ENCODE measurements at places on chromosomes 13 and 19.

- DNase-seq = no peak
These were observed 110.3 kb downstream of the MIPEP start for GRCh38 chr13:23778879-23779278.

DNA sequence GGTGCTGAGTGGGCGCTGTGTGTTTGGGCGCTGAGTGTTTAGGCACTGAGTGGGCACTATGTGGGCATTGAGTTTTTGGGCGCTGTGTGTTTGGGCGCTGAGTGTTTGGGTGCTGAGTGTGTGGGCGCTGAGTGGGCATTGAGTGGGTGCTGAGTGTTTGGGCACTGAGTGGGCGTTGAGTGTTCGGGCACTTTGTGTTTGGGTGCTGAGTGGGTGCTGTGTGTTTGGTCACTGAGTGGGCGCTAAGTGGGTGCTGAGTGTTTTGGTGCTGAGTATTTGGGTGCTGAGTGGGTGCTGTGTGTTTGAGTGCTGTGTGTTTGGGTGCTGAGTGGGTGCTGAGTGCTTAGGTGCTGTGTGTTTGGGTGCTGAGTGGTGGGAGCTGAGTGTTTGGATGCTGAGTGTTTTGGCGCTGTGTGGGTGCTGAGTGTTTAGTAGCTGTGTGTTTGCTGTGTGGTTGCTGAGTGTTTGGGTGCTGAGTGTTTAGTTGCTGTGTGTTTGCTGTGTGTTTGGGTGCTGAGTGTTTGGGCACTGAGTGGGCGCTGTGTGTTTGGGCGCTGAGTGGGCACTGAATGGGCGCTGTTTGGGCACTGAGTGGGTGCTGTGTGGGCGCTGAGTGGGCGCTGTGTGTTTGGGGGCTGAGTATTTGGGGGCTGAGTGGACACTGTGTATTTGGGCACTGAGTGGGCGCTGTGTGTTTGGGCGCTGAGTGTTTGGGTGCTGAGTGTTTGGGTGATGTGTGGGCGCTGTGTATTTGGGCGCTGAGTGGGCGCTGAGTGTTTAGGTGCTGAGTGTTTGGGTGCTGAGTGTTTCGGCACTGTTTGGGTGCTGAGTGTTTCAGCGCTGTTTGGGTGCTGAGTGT is 47.2 kb upstream of the F7 start:
- no peak for DNase-seq

- DNase-seq = no peak
These were observed 213.3 kb upstream of the MIR17HG start for GRCh38 chr13:91133941-91134802.

DNA sequence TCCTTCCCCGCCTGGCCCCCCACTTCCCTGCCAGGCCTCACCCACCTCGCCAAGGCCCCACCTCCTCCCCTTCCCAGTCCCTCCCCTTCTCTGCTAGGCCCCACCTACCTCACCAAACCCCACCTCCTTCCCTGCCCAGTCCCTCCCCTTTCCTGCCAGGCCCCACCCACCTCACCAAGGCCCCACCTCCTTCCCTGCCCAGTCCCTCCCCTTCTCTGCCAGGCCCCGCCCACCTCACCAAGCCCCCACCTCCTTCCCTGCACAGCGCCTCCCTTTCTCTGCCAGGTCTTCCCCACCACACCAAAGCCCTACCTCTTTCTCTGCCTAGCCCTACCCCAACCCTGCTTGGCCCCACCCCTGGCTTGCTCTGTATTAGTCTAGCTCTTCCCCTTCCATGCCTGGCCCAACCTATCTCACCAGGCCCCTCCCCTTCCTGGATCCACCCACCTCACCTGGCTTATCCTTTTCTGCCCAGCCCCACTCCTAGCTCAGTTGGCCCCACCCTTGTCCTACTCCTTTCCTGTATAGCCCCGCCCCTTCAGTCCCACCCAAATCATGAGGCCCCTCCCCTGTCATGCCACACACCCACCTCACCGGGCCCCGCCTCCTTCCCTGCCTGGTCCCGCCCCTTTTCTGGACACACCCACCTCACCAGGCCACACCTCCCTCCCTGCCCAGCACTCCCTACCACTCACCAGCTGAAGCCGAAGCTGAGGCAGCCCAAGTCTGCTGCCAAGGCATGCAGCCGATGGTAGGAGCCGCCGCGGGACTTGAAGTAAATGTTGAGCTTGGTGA is 16.2 kb downstream of the CERS1 start:
- peak; percentile 48 for DNase-seq

GRCh38 chr13:34039678-34040077 is 221.7 kb downstream of the RFC3 start:
- DNase-seq = no peak

GRCh38 chr13:46134961-46135522 is 30.2 kb upstream of the CPB2 start:
- no peak for DNase-seq

GRCh38 chr13:38941353-38941945 is 49.2 kb downstream of the STOML3 start:
- DNase-seq = no peak

GRCh38 chr19:57655443-57655842 is 13.3 kb upstream of the ZSCAN4 start:
- DNase-seq = no peak

- DNase-seq = no peak
These were observed 318.8 kb downstream of the SHISA2 start for GRCh38 chr13:25733001-25733491.

GRCh38 chr19:48372904-48373303 is 8.7 kb downstream of the SYNGR4 start:
- DNase-seq = no peak

DNA sequence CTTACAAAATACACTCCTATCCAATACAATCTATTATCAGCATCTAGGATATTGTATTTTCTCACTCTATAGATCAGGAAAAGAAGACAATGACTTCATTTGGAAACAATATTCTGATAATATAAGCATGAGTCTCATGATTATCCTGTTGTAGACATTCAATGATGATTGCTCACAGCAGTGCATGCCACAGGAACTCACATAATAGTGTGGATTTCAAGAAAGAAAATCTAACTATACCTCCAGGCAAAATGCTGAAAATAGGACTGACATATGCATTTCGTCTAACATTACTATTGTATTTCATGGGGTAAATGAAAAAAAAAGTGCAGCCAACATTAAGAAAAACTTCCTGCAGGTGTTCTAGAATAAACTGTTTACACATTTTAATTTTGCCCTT is 122.6 kb downstream of the POSTN start:
- DNase-seq = no peak

DNA sequence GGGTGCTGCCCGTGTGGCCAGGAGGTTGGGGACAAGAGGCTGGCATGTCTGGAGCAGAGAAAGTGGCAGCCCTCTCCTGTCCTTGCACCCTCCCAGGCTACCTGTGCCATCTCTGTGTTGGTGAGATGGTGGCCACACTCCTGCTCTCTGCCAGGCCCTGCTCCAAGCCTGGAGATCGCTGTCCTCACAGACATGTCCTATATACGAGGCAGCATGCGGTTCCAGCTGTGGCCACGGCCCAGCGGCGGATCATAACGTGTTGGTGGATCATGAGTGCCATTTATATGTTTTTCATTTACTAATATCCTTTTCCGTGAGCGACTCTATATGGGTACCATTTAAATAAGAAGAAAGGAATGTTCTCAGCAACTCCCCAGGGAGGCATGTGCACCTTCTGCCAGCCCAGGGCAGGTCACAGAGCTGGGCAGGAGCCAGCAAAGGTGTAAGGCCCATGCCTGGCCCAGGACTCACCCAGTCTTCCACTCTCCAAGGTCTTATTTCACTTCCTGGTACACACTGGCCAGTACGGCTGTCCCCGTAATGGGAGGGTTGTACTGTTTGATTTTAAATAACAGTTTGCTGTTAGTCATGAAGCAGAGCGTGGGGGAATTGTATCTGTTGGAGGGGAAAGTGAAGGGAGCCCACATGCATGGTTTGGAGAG is 47.2 kb upstream of the LDLR start:
- no peak for DNase-seq

DNA sequence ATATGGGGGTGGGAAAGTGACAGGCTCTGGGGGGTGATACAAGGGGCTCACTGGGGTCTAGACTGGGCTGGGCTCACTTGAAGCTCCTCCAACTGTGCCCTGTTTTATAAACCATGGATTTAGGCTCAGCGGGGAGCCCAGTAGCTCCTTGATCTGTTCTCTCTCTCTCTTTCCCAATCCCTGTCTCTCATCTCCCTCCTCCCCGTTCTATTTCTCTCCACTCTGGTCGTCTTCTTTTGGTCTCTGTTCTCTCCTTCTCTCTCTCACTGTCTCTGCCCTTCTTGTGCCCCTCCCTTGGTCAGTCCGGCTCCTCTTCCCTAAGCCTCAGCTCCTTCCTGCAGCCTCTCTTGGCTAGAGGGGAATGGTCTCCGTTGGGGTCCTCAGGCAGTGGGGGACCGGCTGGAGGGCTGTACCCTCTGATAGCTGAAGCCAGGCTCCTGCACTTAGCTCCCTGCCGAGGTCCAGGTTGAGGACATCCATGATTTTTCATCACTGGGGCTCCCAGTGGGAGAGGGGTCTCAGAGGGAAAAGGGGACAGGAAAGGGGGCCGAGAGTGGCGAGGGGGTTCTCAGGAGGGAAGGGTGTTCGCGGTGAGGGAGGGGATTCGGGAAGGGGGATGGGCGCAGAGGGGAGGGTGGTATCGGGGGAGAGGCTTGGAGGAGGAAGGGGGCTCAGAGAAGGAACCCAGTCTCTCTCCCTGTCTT is 8.5 kb downstream of the UNC13A start:
- no peak for DNase-seq

- DNase-seq = no peak
These were observed 21.4 kb downstream of the LCP1 start for GRCh38 chr13:46160471-46161066.

- no peak for DNase-seq
These were observed 171.1 kb downstream of the KCTD12 start for GRCh38 chr13:76715075-76715474.

- no peak for DNase-seq
These were observed 143.9 kb upstream of the IPO5 start for GRCh38 chr13:97809576-97809975.

- DNase-seq = no peak
These were observed 1279.8 kb upstream of the PCDH9 start for GRCh38 chr13:68509734-68510621.

GRCh38 chr13:105904034-105904742 is 631.3 kb downstream of the EFNB2 start:
- DNase-seq = no peak

DNA sequence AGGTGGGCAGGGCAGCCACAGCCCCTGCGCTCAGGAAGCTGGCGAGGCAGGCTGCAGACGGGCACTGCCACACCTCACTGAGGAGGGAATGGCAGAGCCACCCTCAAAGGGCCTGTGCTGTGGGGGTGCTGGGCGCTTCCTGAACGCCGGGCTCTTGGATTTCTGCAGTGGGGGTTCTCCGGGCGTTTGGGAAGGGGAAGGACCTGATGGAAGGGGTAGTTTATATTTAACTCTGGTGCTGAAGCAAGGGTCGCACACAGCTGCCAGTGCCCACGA is 10.5 kb downstream of the GNA11 start:
- no peak for DNase-seq

DNA sequence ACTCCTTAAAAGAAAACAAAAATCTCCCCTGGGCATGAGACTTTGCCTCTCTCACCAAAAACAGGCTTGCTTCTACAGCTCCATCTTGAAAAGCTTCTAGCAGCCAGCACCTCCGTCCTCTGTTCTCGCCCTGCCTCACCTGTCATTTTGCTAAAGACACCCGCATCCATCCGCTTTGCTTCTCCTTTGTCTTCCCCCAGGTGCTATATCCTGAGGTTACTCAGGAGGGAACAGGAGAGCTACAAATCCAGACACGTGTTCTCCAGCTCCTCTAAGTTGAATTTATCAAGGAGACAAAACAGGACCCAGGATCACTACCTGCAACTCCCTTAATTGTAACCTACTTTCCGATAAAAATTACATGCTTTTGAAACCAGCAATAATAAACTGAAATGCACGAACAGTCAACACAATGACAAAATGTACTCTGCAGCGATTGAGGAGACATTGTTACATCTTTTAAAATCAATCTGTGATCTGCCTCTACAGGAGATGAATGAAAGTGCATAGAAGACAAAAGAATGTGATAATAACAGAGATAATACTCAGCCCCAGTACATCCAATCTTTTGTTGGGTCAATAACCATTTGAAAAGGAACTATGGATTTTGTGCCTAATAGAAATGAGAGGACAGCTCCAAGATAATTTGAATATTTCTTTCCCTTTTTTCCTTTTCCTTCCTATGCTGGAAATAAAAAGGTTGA is 221.2 kb downstream of the DCLK1 start:
- DNase-seq = no peak

DNA sequence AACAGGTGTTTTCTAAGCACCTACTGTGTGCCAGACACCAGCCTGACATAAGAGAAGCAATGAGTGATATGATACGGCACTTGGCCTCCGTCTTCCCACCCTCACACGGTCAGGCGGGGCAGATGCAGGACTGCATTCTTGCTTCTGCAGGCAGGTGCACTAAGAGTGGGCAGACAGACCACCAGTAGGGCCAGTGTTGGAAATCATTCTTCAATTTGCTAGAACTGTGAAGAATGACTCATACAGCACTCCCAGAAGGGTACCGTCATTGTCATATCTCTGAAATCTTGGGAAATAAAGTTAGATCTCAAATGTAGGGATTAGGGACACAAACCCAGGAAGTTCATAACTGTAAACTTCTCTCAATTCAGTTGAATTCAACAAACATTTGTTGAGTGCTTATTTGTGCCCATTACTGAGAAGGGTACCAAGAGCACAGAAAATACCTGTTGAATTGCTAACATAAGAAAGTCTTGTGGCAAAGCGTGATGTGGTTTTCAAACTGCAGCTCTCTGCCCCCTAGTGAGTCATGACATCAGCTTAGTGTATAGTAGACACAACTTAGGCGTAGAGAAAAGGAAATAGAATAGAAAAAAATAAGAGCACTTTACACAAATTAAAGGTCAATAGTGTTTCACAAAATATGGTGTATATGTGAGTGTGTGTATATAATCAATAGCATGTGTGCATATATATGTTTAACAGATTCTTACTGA is 76.1 kb downstream of the TEX26 start:
- DNase-seq = no peak

DNA sequence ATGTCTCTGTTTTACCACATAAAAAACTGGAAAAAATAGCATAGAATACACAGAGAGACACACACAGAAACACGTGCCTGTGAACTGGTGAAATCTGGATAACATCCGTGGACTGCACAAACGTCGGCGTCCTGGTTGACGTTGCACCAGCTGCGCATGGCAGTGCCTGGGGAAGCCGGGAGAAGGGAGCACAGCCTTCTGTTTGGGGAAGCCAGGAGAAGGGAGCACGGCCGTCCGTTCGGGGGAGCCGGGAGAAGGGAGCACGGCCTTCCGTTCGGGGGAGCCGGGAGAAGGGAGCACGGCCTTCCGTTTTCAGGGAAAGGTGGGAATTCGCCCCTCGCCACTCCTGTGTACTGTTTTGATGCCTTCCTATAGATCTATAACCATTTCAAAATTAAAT is 63.8 kb upstream of the C13orf46 start:
- DNase-seq = no peak

DNA sequence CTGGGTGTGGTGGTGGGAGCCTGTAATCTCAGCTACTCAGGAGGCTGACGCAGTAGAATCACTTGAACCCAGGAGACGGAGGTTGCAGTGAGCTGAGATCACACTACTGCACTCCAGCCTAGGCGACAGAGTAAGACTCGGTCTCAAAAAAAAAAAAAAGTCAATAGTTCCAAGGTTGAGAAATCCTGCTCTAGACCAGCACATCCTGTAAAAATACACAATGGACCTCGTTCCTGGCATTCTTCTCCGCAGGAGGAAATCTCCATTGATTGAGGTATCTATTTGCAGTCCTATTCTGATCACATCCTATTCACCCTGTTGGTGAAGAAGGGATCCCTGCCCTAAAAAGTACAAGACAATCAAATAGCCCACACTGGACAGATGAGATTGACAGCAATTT is 15.2 kb downstream of the ZFP14 start:
- no peak for DNase-seq
